LoVo (cell line): ENCODE measurements at places on chromosomes 4 and X.

- peak; percentile 70 for DNase-seq
These were observed 454 bp downstream of the BTC start for GRCh38 chr4:74793757-74794381.

GRCh38 chrX:47293106-47293505 is 60.3 kb downstream of the USP11 start:
- DNase-seq, result peak; percentile 4

- DNase-seq, result no peak
These were observed 27.3 kb upstream of the KIAA0232 start for GRCh38 chr4:6755088-6755753.

GRCh38 chrX:134969726-134970125 is 21.1 kb upstream of the SMIM10 start:
- DNase-seq, result no peak

DNA sequence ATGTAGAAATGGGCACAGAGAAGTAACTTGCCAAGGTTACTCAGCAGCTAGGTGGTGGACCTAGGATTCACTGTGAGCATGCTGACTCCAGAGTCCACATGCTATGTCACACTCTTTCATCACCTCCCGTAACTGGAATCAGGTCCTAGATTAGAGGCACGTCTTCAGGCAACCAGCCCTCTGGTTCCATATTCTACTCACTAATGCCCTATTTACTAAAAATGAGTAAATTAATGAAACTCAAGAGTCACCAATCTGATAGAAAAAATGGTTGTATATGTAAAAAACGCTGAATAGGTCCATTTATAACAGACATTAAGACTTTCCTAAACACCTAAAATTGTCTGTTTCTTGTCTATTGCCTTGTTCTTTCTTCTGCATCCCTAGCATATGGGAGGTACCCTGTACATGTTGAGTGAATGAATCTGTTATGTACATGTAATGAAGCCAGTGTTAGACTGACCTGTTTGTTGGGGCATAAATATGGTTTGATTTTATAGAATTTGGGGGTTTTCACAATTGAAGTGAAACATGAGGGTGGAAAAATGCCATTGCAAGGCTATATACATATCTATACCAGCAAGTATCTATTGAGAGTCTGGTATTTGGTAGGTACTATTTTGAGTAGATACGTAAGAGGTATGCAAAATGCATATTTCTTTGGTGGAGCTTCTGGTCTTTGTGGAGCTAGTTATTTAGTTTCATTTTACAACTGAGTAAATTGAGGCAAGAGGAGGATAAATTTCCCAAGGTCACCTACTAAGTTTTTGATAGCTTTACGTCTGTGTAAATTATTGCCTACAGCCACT is 7.5 kb upstream of the RUFY3 start:
- DNase-seq, result peak; percentile 61

GRCh38 chrX:124333862-124334261 is 1.4 kb downstream of the TEX13D start:
- DNase-seq, result no peak

DNA sequence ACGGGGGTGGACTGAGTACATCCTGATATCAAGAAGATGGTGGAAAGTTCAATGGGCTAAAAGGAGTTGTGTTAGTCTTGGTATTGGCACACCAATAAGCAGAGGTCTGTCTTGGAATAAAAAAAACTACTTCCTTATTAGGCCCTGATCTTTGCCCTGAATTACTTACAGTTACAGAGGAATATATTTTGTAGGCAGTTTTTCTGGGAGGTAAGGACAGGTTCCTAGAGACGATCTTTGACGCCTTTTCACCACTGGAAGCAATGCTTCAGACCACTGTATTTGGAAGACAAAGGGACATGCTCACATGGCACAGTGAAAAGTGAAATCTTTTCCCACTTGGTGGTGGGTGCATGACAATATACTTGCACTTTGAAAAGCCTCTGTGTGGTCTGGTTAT is 618 bp upstream of the XK start:
- DNase-seq, result peak; percentile 41

DNA sequence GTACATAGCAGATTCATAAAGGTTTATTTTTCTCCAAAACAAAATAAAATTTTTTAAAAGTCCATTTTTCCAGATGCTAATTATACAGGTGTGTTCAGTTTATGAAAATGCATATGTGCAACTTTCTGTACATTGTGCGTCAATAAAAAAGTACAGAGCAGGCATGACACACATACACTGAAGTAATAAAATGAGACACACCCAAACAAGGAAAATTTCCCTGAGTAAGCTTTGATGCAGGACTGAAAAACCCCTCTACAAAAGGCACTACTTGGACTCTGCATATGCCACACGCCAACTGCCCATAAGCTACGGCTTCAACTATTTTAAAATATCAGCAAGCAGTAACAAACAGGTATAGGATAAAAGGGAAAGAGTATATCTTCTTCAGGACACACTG is 13.8 kb downstream of the ARAP2 start:
- DNase-seq, result peak; percentile 32

GRCh38 chr4:89483833-89484232 is 176.2 kb upstream of the GPRIN3 start:
- no peak for DNase-seq
